NCI-H1092 treated with DMSO at 0.1 percent for 48 hours (cell line): ENCODE measurements at places on chromosomes 5 and 9.

DNA sequence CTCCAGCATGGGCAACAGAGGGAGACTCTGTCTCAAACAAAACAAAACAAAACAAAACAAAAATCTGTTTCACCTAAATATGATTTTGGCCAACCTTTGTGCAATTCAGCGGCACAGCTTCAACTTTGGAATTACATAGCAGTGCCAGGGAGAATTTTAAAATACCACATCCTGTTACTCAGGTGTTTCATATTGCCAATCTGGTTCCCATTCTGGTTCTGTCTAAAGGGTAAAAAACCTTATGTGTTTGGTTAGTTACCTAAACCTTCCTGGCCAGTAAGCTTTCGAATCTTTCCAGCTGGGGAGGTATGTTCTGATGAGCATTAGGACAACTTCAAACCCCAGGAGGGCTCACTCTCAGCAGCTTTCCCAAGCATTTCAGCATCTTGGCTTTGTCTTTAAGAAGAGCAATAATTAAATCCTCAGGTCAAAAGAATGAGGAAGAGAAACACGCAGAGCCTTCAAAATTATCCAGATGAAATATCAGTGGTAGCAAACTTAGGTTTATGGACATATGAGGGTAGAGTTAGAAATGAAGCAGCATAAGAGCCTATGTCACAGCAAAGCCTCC lies 2.7 kb downstream of the DAB2 start:
- no peak for DNase-seq

DNA sequence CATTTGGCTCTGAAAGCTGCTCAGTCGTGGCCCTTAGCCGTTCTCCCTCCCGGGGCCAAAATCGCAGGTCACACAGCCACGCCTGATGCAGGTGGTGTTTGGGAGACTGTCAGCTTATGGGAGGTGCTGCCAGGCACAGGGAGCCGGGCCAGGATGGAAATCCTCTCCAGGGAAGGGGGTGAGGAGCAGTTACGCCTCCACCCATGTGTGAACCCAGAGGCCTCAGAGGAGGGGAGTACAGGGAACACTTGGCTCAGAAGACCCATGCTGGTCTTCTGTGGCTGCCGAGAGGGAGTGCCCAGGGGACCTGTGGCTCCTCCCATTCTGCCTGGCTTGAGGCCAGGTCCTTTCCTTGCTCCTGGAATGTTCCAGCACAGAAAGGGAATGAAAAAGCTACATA lies 3.6 kb upstream of the OLFM1 start:
- DNase-seq, result no peak

- DNase-seq, result no peak
Measured at GRCh38 chr5:16841416-16841815, 94.7 kb downstream of the MYO10 start.

GRCh38 chr5:140925806-140926442 lies at the start of gene PCDHAC1:
Gene PCDHAC1, plus strand, starts transcription at chr5:140926299. Its CDS starts 594 bp downstream, at chr5:140926893.
- DNase-seq, result no peak

DNA sequence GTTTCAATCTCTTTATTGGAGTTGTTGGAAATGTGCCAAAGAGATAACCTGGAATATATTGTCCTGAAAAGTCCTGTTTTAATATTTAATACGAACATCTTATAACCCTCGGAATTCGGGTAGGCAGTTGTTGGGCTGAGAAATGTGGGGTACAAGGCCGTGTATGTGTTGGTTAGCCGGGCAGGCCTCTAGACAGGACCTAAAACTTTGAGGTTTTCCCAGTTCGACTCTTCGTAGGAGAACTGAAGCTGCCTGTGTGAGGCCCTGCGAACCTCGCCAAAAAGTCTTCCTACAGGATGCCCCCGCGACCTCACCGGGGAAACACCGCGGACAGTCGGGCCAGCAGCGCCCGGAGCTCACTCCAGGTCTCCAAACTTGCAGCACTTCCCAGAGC lies 583 bp upstream of the TJP2 start:
- no peak for DNase-seq

DNA sequence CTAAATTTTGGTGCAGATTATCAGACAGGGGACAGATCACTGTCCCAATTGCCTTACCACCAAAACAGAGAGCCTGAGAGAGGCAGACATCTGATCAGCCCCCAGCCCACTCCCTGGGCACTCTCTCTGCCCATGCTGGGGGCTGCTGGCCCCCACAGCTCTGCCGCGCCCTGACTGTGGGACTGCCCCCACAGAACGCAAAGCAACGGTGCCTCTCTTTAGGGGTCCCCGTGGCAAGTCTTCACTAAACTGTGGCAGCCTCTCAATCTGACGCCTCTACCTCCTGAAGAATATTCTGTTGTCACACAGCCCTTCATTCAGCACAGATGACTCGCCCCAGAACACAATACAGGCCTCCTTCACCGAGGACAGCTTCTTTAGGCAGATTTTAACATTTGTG lies 197.4 kb downstream of the ERCC6L2 start:
- no peak for DNase-seq

- DNase-seq, result no peak
Measured at GRCh38 chr5:134578578-134579283, 53.3 kb downstream of the JADE2 start.

GRCh38 chr5:31581498-31582099 lies 49.5 kb downstream of the C5orf22 start:
- DNase-seq, result peak; percentile 22

- no peak for DNase-seq
Measured at GRCh38 chr5:32406650-32407049, 37.9 kb downstream of the ZFR start.
